Activated CD8-positive, alpha-beta memory T cell treated with anti-CD3 and anti-CD28 coated beads, Interleukin-2, amount 50 U/mL, for 48 hours (primary cell): ENCODE measurements at places on chromosomes 4 and X.

- DNase-seq, result no peak
These were observed 230.9 kb downstream of the ANTXR2 start for GRCh38 chr4:79842162-79842561.

- DNase-seq, result no peak
These were observed 141.5 kb downstream of the GLRA2 start for GRCh38 chrX:14670819-14671218.

GRCh38 chr4:52103319-52103718 is 52.2 kb downstream of the SPATA18 start:
- no peak for DNase-seq

- no peak for DNase-seq
These were observed 3.6 kb downstream of the TLR1 start for GRCh38 chr4:38800961-38801450.
